Right cardiac atrium (tissue), 5 donors: ENCODE measurements at places on chromosomes 16 and 17.

DNA sequence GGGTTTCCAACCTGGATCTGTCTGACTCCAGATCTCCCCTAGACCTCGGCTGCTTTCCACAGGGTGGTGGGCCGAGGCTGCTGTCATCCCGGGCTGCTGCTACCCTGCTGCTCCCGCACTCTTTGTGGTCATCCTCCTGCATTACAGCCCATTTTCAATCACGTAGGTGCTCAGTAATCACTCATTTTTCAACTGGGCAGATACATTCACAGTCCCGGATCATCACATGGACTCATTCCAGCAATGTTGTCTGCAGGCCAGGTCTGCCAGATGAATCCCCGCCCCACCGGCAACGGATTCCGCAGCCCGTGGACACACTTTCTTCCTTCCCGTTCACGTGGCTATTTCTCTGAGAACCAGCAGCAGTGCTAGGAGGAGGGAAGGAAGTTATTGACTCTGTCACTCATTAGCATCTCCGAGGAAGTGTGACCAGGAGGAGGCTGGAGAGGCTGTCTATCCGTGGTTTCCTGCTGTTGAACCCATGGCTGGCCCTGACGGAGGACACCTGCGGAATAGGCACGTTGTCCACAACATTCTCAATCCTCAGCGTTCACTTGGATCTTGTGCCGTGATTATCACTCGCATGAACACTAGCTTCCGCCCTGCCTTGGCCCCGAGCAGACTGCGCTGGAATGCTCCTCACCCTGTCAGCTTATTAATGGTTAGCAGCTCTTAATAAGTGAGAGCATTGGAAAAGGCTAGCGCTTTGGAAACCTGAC lies 14.7 kb upstream of the ZCCHC14 start:
- peak; percentile 53 for DNase-seq

DNA sequence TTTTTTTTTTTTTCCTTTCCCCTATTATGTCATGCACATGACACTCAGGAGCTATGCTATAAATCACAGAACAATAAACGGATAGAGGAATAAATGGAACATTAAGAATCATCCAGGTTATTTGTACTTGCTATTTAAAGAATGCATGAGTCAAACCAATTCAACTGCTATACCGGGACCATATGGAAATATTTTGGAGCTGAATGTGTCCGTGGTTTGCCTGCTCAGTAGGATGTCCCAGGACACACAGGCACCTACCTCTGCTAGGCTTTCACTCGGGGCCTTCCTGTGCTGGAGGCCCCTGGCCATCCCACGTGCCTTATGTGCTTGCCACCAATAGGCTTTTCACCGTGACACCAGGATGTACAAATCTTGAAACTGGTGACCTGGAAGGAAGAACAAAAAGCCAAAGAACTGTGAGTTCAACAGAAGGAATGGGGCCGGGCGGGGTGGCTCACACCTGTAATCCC lies 15.3 kb upstream of the SEC14L1 start:
- no peak for DNase-seq

DNA sequence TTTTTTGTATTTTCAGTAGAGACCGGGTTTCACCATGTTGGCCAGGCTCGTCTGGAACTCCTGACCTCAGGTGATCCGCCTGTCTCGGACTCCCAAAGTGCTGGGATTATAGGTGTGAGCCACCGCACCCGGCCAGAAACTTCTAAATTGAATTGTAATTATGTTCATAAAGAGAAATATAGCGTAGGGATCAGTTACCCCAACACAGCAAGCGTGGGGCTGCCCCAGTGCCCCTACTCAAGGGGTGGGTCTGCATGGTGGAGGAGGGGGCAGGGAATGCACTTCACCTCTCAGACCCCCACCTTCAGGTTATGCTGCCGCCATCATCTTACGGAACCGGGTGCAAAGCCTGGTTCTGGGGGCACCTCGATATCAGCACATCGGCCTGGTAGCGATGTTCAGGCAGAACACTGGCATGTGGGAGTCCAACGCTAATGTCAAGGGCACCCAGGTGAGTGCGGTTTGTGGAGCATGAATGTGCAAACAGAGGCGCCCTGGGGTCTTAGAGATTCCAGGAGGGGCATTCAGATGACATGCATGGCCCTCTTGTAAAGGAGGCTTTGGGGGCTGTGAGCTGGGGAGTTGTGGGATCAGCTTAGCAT lies 18.0 kb downstream of the ITGAM start:
- no peak for DNase-seq

DNA sequence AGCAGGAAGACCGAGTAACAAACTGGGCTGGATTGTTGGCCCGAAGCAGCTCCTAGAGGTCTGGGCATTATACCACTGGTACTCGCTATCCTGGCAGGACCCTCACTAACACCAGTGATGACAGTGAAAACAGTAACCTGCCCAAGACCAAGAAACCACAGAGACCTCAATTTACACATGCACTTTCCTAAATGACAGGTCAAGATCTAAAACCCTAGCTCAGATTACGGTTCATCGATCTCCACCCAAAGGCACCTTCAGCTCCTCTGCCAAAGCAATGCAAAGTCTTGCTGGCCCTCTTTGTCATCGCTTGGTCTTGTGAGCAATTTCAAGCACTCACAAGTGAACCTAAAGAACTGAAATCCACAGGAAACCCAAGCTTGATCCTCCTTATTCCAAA lies 1.5 kb downstream of the PIP4K2B start:
- no peak for DNase-seq

GRCh38 chr16:8806272-8806983 lies 8.8 kb downstream of the PMM2 start:
- no peak for DNase-seq

GRCh38 chr16:70573451-70574121 lies 50.0 kb downstream of the SF3B3 start:
- peak; percentile 79 for DNase-seq

GRCh38 chr17:42827472-42827871 lies 3.4 kb upstream of the BECN1 start:
- DNase-seq: no peak

GRCh38 chr17:34615326-34615725 lies 35.9 kb downstream of the TMEM132E start:
- DNase-seq: no peak

DNA sequence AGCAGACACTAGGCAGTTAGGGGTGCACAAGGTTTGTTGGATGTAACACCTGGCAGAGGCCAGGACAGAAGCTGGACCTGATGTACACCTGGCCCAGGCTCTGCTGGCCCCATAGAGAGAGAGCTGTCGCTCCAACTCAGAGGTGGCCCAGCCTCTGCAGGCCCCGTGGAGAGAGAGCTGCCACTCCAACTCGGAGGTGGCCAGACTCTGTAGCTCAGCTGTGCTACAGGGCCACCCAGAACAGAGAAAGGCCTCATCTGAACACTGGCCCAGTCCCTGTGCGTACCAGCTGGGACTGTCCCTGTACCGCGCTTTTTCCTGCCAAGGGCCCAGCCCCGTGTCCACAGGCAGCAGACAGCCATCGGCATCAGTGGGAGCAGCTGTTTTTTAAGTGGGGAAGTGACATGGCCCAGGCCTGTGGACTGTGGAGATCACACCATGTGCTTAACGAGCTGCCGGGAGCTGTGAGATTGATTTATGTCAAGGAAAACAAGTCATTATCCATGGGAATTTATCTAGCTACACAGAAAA lies 176.4 kb upstream of the CHMP6 start:
- DNase-seq: no peak

- DNase-seq: no peak
These were observed 5.7 kb downstream of the SNX11 start for GRCh38 chr17:48113201-48113676.

DNA sequence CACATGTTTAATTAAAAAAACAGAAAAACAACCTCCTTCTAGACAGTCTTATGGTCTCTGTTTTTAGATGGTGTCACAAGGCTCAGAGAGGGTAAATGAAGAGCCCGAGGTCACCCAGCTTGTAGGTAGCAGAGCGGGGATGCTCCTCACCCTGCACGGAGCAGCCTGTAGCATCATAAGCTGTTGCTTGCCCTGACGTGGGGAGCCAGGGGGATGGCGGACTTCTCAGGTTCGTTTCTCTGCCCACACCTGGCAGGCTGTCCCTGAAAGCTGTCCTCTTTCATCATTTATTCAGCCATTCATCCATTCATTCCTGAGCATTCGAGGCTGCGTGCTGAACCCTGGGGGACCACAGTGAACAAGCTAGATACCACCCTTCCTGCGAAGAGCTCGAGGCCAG lies 75.7 kb upstream of the KSR1 start:
- DNase-seq: no peak

DNA sequence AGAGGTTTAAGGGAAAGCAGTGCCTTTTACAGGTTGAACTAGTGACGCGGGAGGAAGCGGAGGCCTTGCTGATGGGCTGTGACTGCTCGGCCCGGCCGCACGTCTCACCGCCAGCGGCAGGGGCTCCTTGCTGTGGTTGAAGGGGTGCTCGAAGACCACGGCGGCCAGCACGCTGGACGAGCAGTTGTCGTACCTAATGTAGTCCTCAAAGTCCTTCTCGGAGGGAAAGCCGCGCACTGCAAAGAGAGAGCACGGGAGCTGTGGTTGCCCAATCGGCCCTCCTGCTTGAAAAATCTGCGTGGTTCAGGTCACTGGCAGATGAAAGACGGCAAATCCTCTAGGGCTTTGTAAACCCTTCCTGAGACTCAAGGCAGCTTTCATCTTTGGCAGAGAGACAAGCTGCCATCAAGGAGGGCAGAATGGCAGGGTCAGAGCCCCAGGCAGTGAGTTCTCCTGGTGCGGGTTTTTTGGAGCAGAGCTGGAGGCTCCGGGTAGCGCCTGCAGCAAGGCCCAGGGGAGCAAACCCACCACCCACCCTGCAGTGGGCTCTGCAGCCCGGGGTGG lies 16.1 kb downstream of the ABCA3 start:
- DNase-seq: no peak

DNA sequence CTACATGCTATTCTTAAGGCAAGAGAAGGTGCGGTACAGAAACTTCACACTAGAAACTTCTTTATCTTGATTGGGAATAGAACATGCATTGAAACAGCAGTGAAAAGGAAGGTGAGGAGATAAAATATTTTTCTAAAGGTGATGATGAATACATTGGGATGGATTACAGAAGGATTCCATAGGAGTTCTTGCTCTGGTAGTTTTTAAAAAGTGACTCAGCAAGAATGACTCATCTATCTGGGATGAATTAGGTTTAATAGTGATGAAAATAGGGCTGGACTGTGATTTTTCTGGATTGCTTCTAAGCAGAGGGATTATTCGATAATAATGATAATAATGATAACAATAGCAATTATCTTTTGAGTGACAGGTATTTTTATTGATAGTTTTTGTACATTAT lies 65.6 kb upstream of the HS3ST4 start:
- DNase-seq: no peak

DNA sequence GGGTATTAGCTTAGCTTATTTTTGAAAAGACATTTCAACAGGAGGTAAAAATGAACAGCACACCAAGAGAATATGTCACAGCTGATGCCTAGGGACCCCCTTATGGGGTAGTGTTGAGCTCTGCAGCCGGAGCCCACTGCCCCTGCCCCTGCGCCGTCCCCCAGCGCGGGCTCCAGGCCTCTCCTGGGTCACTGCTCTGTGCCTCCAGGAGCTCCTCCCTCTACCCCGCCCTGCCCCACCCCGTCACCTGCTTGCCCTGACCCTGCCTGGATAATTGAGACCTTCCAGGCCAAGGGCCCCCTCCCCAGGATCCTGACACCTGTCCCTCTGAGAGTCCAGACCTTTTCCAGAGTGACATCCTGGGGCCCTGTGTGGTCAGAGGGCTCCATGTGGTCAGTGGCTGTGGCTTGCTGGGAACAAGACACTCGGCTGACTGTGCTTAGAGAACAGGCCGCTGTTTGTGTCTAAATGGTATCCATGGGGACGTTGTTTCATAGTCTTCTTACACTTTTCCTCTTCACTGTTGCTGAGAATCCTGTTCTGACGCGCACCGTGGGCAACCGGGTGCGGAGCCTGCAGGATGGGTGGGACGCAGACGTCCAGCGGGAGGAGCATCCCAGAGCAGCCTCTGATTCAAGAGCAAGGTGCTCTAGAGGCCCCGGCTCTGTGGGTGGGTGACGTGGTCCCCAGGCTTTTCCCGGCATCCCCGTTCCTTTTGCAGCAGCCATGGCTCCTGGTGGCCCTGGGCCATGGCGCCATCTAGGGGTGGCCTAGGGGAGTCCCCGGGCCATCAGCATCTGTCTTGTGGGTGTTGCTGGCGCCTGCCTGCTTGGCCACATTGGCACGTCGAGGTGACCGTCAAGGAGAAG lies 20.0 kb upstream of the WFIKKN1 start:
- peak; percentile 75 for DNase-seq

GRCh38 chr16:17556276-17557052 lies 85.7 kb upstream of the XYLT1 start:
- DNase-seq: no peak

DNA sequence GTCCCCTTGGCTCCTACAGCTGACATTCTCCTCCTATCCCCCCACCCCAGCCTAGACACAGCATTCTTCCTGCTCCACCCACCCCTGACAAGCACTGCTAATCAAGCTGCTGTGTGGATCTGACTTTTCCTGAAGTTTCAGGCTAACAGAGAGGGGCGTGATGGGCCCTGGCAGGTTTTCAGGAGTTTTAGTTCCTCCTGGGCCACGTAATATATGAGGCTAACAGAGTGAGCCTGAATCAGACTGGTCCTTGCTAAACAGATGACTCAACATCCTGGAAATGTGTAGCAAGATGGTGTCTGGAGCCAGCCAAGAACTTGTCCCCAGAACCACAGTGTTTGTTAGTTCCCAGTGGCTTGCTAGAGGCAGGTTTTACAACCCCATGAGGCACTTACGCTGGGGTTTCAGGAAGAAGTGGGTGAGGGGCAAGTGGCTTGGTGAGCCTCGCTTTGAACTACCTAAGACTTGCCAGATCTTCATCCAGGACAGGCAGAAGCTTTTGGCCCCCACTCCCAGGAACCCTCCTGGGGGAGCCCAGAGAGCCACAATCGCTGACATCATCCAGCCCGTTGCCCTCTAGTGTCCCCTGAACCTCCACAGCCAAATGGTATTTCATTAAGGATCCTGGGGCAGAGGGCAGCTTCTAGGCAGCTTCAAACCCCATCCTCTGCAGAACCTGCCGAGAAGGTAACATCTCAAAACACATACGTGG lies 15.9 kb downstream of the TMEM92 start:
- peak; percentile 90 for DNase-seq

DNA sequence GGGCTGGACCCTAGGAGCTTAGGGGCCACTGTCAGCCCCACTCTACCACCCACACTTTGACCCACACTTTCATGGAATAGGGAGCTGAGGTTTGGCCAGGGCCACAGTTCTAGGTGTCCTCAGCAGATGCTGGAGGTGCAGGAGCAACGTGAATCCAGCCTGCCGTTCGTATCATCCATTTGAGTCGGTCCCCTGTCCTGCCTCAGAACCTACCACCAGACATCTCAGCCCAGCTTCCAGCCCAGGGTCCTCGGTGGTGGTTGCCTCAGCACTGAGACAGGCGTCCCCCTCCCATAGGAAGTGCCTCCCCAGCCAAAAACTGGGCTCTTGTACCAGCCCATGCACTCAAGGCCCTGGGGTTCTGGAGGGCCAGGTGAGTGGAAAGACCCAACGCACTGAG lies 359 bp upstream of the ITGAE start:
- DNase-seq: no peak

DNA sequence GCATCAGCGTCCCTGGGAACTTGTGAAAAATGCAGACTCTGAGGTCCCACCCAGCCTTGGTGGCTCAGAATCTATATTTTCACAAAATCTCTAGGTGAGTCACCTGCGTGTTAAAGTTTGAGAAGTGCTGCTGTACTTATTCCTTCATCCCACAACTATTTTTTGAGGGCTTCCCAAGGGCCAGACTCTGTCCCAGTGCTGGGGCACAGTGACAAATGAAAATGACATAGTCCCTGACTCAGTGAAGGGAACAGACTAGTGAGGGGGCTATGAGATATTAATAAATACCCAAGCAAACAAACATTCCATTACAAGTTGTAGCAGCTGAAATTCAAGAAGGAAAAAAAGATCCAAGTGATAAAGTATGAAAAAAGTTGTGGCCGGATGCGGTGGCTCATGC lies 9.9 kb upstream of the EMP2 start:
- no peak for DNase-seq

- no peak for DNase-seq
These were observed 6.4 kb upstream of the ARHGAP27 start for GRCh38 chr17:45438931-45439610.
